ENCODE measurements at places on chromosomes 1 and 21.

- DNase-seq, result no peak
These were observed 10.4 kb upstream of the CDK18 start for GRCh38 chr1:205494115-205494514.

- no peak for DNase-seq
These were observed 22.8 kb downstream of the HEATR1 start for GRCh38 chr1:236581528-236581927.

DNA sequence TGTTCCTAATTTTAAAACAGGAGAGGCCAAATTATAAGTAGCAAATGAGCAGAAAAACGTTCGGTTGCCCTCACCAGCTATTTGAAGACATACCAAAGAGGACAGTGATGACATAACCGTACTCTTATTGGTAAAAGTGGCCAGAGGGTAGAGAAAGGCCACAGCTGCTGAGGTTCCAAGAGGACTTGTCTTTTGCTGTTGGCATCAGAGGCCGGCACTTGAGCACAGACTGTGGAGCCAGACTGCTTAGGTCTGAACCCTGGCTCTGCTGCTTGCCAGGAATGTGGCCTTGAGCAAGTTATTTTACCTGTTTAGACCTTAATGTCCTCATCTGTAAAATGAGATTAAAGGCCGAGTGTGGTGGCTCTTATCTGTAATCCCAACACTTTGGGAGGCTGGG lies 14.9 kb downstream of the ETV3L start:
- no peak for DNase-seq

DNA sequence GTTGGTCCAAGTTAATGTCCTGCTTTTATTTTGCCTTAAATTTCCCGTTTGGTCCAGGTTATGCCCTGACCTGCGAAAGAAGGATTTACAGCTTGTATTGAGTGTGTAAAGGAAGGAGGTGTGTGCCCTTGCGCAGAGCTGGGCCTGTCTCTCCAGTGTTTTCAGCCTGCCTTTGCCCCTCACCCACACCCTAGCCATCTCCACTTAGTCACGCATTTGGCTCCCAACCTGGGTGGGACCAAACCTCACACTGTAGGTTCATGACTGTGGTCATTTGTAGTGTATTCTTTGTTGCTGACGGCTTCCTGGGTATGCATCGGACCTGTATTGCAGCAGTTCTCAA lies 572 bp upstream of the SRSF10 start:
- no peak for DNase-seq

GRCh38 chr1:171530676-171531075 lies 45.3 kb downstream of the PRRC2C start:
- DNase-seq, result no peak

GRCh38 chr1:184647471-184647870 lies 107.2 kb downstream of the EDEM3 start:
- no peak for DNase-seq

- no peak for DNase-seq
These were observed 37.0 kb downstream of the SERBP1 start for GRCh38 chr1:67393240-67393639.

GRCh38 chr1:14598498-14599182 lies at the start of gene KAZN:
KAZN (plus strand) TSS chr1:14598685.
- peak; percentile 82 for DNase-seq

GRCh38 chr1:209807509-209807908 lies 1.6 kb upstream of the IRF6 start:
- no peak for DNase-seq

GRCh38 chr1:61494000-61494399 lies 230.9 kb downstream of the TM2D1 start:
- no peak for DNase-seq

DNA sequence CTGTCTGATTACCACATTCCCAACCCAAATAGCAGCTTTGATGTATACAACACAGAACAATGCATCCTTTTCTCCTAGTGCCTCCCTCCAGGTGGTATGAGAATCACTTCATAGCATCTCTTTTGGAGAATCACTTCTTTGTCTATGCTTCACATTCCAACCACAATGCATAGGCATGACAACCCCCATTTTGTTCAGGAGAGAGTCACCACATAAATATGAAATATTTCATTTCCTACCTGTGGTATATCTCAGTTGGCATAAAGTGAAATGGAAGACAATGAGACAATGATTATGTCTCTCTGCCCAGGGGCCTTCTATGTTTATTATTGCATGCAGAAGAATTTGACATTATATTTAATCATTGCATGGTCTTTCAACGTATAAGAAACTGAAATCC lies 112.2 kb downstream of the BRINP2 start:
- DNase-seq, result no peak

GRCh38 chr1:240794046-240794843 lies 182.3 kb upstream of the GREM2 start:
- no peak for DNase-seq

GRCh38 chr1:154179946-154180687 lies 11.8 kb downstream of the TPM3 start:
- DNase-seq, result no peak

DNA sequence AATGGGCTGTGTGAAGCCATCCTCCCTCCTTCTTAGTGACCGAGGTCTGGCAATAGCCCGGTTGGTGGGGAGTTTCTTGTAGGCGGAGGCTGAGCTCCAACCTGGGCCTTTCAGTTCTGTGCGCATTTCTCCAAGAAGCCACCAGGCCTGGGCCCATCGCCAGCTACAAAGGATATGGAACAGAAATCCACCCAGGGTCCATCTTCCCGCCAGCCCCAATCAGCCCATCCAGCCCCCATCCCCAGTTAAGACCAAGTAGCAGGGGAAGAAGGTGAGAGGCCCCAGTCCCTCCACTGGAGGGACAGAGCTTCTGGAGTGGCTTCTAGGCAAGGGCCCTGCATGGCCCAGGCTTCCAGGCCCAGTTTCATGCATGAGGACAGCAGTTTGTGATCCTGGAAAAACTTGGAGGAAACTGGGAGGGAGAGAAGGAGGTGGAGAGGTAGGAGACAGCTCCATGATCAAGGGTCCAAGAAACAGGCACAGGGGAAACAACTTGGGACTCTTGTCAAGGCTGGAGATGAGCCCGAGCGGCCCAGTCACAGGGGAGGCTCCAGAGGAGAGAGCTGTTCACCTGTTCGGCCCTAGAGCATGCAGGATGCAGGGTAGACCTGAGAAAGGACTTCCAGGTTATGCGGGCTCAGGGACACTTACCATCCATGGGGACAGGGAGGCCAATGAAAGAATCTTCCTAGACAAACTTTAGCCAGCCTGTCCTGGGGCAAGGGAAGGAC lies 261.2 kb downstream of the PTPRU start:
- DNase-seq, result no peak

DNA sequence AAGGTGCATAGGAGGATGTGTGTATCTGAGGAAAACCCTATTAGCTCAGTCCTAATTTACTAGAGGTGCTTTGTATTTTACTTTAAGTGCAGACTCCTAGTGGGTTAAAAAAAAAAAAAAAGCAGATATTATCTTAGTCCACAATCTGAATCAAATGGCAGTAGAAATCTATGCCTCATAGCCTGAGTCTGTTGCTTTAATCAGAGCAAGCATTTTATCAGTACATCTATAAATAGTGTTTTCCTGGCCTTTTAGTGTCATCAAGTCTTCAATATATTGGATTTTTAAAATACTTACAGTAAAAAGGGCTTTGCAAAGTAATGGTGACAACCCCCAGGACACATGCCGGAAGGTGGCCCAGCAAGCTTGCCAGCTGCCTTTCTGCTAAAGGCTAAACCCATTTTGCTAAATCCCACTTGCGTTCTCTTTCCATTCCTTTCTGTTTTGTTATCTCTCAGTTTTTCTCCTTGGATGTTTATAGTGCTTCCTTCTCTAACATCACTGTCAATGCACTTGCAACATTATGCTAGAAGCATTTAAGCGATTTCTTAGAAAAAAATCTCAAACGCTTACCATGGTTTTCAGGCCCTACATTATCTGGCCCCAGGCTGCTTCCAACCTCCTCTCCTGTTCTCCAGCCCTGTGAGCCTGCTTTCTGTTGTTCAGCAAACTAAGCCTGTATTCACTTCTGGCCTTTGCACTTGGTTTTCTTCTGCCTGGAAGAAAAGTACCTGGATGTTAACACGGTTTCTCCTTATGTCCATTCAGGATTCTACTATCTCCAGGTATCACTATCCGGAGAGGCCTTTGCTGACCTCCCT lies 206.3 kb downstream of the PDE4B start:
- DNase-seq, result no peak

DNA sequence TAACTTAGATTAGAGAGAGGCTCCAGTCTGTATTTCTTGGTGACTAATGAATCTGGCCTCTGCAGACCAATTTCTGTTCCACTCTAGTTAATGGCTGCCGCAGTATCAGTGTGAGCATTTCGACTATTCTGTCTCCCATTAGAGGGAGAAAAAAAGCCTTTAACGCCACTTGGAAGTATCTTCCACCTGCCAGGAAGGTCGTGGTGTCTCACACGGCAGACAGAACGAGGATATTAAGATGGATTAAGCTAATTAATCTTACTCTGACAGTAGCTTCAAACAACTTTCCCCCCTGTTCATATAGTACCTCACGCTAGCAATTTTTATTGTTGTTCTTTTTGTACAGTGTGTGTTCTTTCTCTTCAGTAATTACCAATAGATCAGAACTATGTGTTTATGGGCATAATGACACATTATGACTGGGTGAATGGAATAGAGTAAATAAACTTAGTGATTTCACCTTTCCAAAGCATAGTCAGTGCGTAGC lies 153.8 kb downstream of the ADGRL2 start:
- no peak for DNase-seq

- no peak for DNase-seq
These were observed 53.5 kb downstream of the LDLRAD2 start for GRCh38 chr1:21865609-21865942.

DNA sequence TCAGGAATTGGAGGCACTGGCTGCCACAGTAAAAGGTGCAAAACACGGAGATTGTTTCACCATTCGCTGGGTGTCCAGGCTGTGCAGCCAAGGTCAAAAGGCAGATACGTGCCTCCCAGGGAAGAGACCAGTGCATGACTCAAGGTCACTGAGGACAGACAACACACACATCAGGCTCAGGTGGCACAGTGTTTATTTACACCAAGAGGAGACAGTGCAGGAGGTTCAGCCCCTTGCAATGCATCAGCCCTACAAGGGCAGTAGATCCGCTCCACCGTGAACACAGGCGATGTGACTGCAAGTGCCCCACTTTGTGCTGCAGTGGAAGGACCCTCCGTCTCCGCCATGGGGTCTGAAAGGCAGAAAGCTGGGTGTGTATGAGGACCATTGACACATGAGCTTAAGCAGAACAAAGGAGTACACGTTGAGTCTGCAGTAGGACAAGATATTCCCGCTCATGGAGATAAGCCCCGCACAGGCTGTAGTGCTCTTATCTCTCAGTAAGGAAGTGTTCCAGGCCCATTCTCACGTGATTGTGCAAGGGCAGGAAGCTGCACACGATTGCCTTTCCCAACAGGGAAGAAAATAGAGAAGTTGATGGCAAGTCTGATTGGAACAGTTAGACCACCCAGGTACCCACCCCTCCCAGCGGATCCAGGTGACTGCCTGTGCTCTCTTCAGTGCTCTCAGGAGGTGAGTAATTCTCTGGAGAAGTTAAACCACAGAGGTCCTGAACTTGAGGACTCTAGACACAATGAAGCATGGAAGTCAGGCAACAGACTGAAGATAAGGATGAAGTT lies 37.5 kb upstream of the QSOX1 start:
- DNase-seq, result no peak

DNA sequence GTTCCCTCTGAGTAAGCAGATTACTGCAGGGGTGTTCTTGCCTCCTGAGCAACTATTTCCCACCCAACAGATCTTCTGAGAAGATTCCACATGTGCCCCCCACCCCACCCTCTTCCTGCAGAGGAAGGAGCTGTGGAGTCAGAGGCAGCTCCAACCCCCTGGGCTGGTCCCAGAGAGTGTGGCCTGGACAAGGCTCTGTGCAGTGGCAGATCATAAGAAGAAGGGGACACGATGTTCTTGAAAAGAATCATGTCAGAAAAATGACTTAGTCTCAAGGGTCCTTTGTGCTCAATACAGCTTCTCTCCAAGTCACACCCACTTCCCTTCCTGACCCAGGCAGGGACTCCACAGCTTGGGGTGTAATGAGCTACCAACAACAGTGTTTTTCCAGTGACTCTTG lies 95.2 kb downstream of the SYF2 start:
- no peak for DNase-seq

DNA sequence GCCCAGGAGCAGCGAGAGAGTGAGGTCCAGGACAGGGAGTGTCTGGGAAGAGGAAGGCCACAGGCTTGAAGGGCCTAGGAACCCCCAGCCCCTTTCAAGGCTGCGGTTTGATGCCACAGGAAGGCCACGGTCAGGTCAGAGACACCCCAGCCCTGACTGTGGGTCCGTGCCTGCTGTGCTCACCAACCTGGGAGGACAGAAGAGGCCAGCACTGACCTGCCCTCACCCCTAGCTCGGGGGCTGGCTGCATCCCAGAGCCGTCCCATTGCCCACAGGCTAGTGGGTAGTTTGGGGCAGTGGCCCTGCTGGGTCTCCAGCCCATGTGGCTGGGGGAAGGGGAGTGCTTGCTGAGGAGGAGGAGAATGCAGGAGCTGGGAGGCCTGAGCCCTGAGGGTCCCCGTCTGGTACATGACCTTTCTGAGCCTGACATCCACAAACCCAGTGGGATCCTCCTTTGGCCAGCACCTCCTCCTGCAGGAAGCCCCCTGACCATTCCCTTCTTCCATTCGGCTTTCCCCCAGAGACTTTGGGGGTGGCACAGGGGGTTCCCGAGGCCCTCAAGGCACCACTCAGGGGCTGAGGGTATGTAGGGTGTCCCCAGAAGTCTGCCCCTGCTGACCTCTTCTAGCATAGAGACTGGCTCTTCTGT lies 54.3 kb downstream of the WNT9A start:
- peak; percentile 33 for DNase-seq

GRCh38 chr1:69157046-69157756 lies 410.5 kb upstream of the LRRC7 start:
- no peak for DNase-seq

- DNase-seq, result no peak
These were observed 382.5 kb upstream of the VAMP3 start for GRCh38 chr1:7388488-7389185.

DNA sequence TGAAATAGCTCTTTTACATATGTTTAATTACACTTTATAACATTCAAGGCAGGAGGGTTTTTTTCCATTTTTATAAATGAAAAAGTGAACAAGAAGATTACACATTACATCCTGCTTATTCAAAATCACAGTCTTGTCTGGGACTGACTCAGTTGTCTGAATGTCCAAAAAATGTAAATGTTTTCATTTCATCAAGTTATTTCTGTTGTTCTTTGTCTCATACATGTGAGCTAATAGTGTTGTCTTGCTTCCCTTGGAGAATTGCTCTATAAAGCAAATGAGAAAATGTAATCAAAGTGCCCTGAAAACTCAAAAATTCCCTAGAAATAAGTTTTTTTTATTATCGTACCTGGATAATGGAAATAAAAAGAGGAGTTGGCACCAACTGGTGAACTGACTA lies 242.9 kb downstream of the GRIK1 start:
- no peak for DNase-seq

Measured in mesothelial cell of epicardium (in vitro differentiated cells).